ENCODE measurements at places on chromosomes 2 and 18. TPM values are rescaled to one million over a fixed set of nuclear protein-coding genes. Genes with fewer than 3 reads are reported as not detected.

Gene ANKRD53
- total RNA-seq: 2.0 TPM

Gene ACADL
- 0.14 TPM for total RNA-seq

Gene TTN
- 3.9 TPM for total RNA-seq

Gene PTPN4
- total RNA-seq: 26.3 TPM

Gene WBP1
- total RNA-seq: 99.2 TPM

Gene NYAP2
- total RNA-seq: 1.1 TPM

Gene DSC3
- 3.9 TPM for total RNA-seq

Gene MYO5B
- 0.83 TPM for total RNA-seq

Measured in motor neuron (in vitro differentiated cells).